Activated B cell treated with CpG ODN at 0.5 μM for 24 hours (primary cell): ENCODE measurements at places on chromosomes 7 and 10.
A peak's percentile ranks its signal among the peaks of the same experiment; 100 is the strongest.

GRCh38 chr7:144812379-144813283 lies 23.2 kb downstream of the TPK1 start:
- no peaks in the 10 kb centered on the region for H3K36me3 ChIP-seq
- H3K27me3 ChIP-seq, result no peaks in the 10 kb centered on the region
- peaks cover 44% of the 10 kb centered on the region for H3K4me1 ChIP-seq
- peak overlapping the region; percentile 93 for H3K27ac ChIP-seq

GRCh38 chr7:82778021-82778420 lies 334.4 kb upstream of the CACNA2D1 start:
- H3K4me3 ChIP-seq, result no peak overlapping the region
- H3K27me3 ChIP-seq, result no peaks in the 10 kb centered on the region
- DNase-seq, result no peak
- H3K27ac ChIP-seq, result no peak overlapping the region
- H3K4me1 ChIP-seq, result no peaks in the 10 kb centered on the region
- no peaks in the 10 kb centered on the region for H3K36me3 ChIP-seq

GRCh38 chr10:101561068-101561915 lies 26.8 kb downstream of the POLL start:
- H3K27ac ChIP-seq, result no peak overlapping the region
- peaks cover 22% of the 10 kb centered on the region for H3K27me3 ChIP-seq
- no peaks in the 10 kb centered on the region for H3K36me3 ChIP-seq
- DNase-seq, result no peak
- H3K4me3 ChIP-seq, result no peak overlapping the region

GRCh38 chr7:99124236-99124635 lies 19.7 kb downstream of the SMURF1 start:
- peaks cover 48% of the 10 kb centered on the region for H3K4me1 ChIP-seq
- H3K36me3 ChIP-seq, result peaks cover 7% of the 10 kb centered on the region
- no peaks in the 10 kb centered on the region for H3K27me3 ChIP-seq
- H3K27ac ChIP-seq, result no peak overlapping the region

GRCh38 chr10:7070950-7071349 lies 339.9 kb downstream of the SFMBT2 start:
- H3K4me1 ChIP-seq, result peaks cover 2% of the 10 kb centered on the region
- no peak for DNase-seq
- H3K36me3 ChIP-seq, result no peaks in the 10 kb centered on the region
- peaks cover 20% of the 10 kb centered on the region for H3K27me3 ChIP-seq

GRCh38 chr10:117668327-117669008 lies 125.9 kb downstream of the EMX2 start:
- no peak for DNase-seq
- no peak overlapping the region for H3K4me3 ChIP-seq
- H3K27me3 ChIP-seq, result peaks cover 2% of the 10 kb centered on the region
- H3K4me1 ChIP-seq, result no peaks in the 10 kb centered on the region
- no peak overlapping the region for H3K27ac ChIP-seq
- H3K36me3 ChIP-seq, result no peaks in the 10 kb centered on the region

DNA sequence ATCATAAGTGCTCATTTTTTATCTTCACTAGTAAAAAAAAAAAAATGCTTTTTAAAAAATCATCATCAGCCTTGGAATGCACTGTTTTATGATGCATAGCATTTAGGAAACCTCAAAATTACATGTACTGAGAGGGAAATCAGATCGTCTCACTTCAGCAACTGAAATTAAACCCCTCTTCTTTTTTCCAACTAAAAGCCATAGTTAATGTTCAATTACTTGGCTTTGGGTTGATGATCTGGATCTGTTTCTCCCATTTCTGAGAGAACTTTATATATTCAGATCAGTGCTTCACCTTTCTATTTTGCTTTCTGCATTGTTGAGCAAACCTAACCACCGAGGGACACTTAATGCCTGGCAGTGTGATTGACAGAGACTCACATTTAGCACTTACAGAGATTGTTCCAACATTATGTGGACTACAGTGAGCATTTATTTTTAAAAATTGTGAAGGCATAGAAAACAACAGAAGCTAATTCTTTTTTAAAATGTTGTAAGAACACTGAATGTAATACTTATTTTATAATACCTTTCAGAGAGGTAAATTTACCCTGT lies 678.4 kb downstream of the PHTF2 start:
- H3K4me1 ChIP-seq, result no peaks in the 10 kb centered on the region
- H3K36me3 ChIP-seq, result no peaks in the 10 kb centered on the region
- DNase-seq, result no peak
- no peak overlapping the region for H3K27ac ChIP-seq

DNA sequence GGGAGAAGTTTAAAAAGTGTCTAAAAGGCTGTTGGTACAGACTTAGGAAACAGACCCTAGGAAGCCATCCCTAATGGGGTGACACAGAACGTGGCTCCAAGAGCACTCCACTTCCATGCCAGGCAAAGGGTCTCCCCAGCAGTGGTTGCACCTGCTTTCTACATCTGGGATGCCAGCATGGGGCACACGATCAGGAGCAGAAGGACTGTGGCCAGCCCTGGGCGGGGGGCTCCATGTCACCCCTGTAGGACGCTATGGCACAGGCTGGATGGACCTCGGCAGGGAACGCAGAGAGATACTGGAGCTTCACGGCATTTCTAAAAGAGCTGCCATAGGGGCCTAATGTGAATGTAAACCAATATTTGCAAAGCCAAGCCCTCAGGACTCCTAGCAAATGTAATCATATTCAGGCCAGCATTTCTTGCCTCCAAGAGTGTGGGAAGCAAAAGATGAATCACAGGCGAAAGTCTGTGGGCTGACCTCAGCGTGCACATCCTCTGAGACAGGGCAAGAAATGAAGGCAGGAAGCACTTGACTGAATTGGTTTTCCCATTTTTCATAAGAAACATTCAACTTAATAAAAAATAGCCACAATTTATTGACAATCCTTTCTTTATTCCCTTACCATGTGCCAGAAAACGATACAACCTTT lies 93.9 kb downstream of the ATXN7L1 start:
- no peaks in the 10 kb centered on the region for H3K36me3 ChIP-seq
- peaks cover 4% of the 10 kb centered on the region for H3K27me3 ChIP-seq
- H3K4me3 ChIP-seq, result no peak overlapping the region
- no peak overlapping the region for H3K27ac ChIP-seq

- DNase-seq, result no peak
- H3K4me1 ChIP-seq, result peaks cover under 1% of the 10 kb centered on the region
- H3K27me3 ChIP-seq, result peaks cover 26% of the 10 kb centered on the region
- H3K27ac ChIP-seq, result no peak overlapping the region
- H3K4me3 ChIP-seq, result no peak overlapping the region
- no peaks in the 10 kb centered on the region for H3K36me3 ChIP-seq
Observed at GRCh38 chr7:138669364-138669763, 31.8 kb downstream of the SVOPL start.

- no peaks in the 10 kb centered on the region for H3K36me3 ChIP-seq
- H3K4me1 ChIP-seq, result no peaks in the 10 kb centered on the region
- H3K27me3 ChIP-seq, result no peaks in the 10 kb centered on the region
- no peak for DNase-seq
- no peak overlapping the region for H3K27ac ChIP-seq
Observed at GRCh38 chr7:136617176-136617575, 251.3 kb upstream of the CHRM2 start.
